ENCODE measurements at places on chromosomes 2 and 18. TPM values are rescaled to one million over a fixed set of nuclear protein-coding genes. Genes with fewer than 3 reads are reported as not detected.

Gene INO80B
- 18.0 TPM for total RNA-seq

Gene LRRC30
- not detected for total RNA-seq

Gene OTOS
- not detected for total RNA-seq

Gene TFCP2L1
- total RNA-seq, result 0.03 TPM

Gene CDKL4
- total RNA-seq, result 0.35 TPM

Gene SERPINB3
- not detected for total RNA-seq

Gene RIT2
- not detected for total RNA-seq

Data from cardiac septum (tissue), 1 donor.